Nephron progenitor cell (in vitro differentiated cells): ENCODE measurements at places on chromosomes 5 and 9.

- no peak for DNase-seq
Measured at GRCh38 chr5:127031863-127032232, 1.5 kb upstream of the MARCHF3 start.

GRCh38 chr9:94176608-94177007, 82.5 kb upstream of the ZNF169 start:
- DNase-seq, result no peak

- no peak for DNase-seq
Measured at GRCh38 chr5:127011961-127012644, 18.3 kb downstream of the MARCHF3 start.

DNA sequence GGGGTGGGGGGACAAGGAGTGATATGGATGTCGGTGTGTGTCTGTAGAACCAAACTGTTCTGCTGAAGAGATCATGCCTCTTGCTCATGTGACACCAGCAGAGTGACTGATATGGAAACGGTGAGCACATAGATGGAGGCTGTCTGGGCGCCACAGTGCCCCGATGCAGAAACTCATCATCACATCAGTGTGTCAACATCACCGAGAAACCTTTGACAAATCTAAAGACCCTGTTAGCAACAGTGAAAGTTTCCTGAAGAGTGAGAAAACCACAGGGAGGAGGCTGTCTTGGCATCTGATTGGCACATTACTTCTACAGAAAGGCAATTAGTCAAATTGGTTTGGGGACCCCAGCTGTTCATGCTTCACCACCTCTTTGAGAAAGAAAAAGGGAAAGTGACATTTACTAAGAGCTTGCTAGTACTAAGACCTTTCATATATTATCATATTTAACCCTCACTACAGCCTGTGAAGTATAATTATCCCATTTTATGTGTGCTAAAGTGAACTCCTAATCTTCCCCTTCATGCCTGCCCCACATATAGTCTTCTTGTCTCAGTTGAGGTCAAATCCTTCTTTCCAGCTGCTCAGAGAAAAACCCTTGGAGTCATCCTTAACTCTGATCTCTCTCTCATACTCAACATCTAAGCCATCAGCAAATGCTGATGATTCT, 25.6 kb downstream of the CSF2 start:
- no peak for DNase-seq
